ENCODE measurements at places on chromosomes 12 and 14. TPM values are rescaled to one million over a fixed set of nuclear protein-coding genes. Genes with fewer than 3 reads are reported as not detected.

DNA sequence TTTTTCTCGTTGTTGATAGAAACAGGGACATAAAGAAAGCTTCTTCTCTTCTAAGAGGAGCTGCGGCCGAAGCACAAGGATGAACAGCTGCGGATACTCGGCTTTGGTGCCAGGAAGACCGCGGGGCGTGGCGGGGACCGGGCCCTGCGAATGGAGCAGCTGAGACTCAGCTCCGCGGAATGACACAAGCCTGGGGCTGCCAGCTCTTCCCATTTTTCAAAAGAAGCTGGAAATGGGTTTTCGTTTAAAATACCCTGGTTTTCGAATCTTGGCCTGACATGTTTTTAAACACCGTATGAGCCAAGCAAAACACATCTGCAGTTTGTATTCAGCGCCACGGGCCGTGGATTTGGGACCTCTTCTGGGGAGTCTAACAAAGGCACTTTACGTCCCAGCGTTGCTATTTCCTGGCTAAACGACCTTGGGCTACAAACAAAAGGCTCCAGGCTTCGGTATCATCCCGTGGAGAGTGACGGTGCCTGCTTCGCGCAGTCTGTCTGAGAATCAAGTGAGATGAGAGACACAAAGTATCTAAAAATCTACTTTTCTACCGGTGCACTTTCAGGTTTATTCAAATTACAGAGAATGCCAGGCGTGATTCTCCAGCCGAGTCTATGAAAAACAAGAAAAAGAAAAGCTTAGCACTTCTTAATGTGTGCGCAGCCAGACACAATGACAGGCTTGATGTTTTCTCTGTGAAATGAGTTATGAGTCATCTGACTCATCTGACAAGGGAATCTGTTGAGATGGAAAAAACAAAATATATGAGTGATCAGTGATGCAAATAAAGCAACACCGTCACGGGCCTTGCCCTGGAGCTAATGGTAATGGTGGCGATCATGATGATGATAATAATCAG lies 114.0 kb upstream of the TMEM132D start:
- no peaks in the 10 kb centered on the region for H3K36me3 ChIP-seq
- no peak for DNase-seq
- no peak overlapping the region for H3K4me3 ChIP-seq
- no peak overlapping the region for H3K27ac ChIP-seq

GRCh38 chr12:124527861-124528561 lies 39.4 kb downstream of the NCOR2 start:
- H3K27ac ChIP-seq = no peak overlapping the region
- H3K4me1 ChIP-seq = peaks cover 16% of the 10 kb centered on the region
- DNase-seq = no peak
- H3K36me3 ChIP-seq = no peaks in the 10 kb centered on the region
- no peaks in the 10 kb centered on the region for H3K27me3 ChIP-seq

GRCh38 chr12:21776175-21776574 lies 1.7 kb upstream of the KCNJ8 start:
- no peak for DNase-seq
- H3K4me1 ChIP-seq = peaks cover 6% of the 10 kb centered on the region
- H3K36me3 ChIP-seq = no peaks in the 10 kb centered on the region
- no peak overlapping the region for H3K27ac ChIP-seq

GRCh38 chr14:23653051-23653450 lies 16.9 kb downstream of the DHRS2 start:
- H3K4me3 ChIP-seq = no peak overlapping the region
- peaks cover 6% of the 10 kb centered on the region for H3K36me3 ChIP-seq
- DNase-seq = no peak
- H3K27ac ChIP-seq = no peak overlapping the region
- no peaks in the 10 kb centered on the region for H3K27me3 ChIP-seq

- peaks cover 50% of the 10 kb centered on the region for H3K4me1 ChIP-seq
- H3K36me3 ChIP-seq = peaks cover 32% of the 10 kb centered on the region
- DNase-seq = no peak
- H3K27ac ChIP-seq = peak overlapping the region; percentile 100
- H3K4me3 ChIP-seq = peak overlapping the region; percentile 88
- no peaks in the 10 kb centered on the region for H3K27me3 ChIP-seq
Observed at GRCh38 chr12:57518920-57519795, 1.2 kb downstream of the DDIT3 start.

- no peak for DNase-seq
- H3K27ac ChIP-seq = no peak overlapping the region
- peaks cover 33% of the 10 kb centered on the region for H3K4me1 ChIP-seq
- H3K27me3 ChIP-seq = no peaks in the 10 kb centered on the region
Observed at GRCh38 chr12:43763769-43764168, 5.0 kb downstream of the IRAK4 start.

- H3K4me3 ChIP-seq = peak overlapping the region; percentile 23
- H3K27ac ChIP-seq = peak overlapping the region; percentile 93
- H3K36me3 ChIP-seq = peaks cover 7% of the 10 kb centered on the region
- no peak for DNase-seq
- H3K27me3 ChIP-seq = no peaks in the 10 kb centered on the region
- H3K4me1 ChIP-seq = peaks cover 45% of the 10 kb centered on the region
Observed at GRCh38 chr14:50047274-50047676, 69.1 kb downstream of the VCPKMT start.

GRCh38 chr12:1494856-1495255 lies 99.5 kb downstream of the FBXL14 start:
- H3K36me3 ChIP-seq = no peaks in the 10 kb centered on the region
- DNase-seq = no peak
- no peak overlapping the region for H3K27ac ChIP-seq
- H3K4me1 ChIP-seq = no peaks in the 10 kb centered on the region
- no peak overlapping the region for H3K4me3 ChIP-seq
- H3K27me3 ChIP-seq = no peaks in the 10 kb centered on the region

DNA sequence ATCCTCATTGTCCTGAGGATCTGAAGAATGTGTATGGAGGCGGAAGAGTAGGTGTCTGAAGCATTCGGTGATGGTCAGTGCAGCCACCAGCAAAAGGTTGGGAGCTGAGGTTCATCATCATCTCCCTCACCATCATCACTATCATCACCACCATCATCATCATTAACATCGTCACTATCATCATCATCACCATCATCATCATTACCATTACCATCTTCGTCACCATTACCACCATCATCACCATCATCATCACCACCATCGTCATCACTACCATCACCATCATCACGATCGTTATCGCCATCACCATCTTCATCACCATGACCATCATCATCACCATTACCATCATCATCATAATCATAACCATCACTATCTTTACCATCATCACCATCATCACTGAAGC lies 90.8 kb upstream of the TMEM132D start:
- no peaks in the 10 kb centered on the region for H3K36me3 ChIP-seq
- DNase-seq = no peak

- H3K4me3 ChIP-seq = no peak overlapping the region
- H3K27me3 ChIP-seq = peaks cover 9% of the 10 kb centered on the region
- DNase-seq = no peak
- no peaks in the 10 kb centered on the region for H3K4me1 ChIP-seq
- no peak overlapping the region for H3K27ac ChIP-seq
Observed at GRCh38 chr12:98817742-98818141, 172.7 kb downstream of the APAF1 start.

- peaks cover 15% of the 10 kb centered on the region for H3K36me3 ChIP-seq
- no peaks in the 10 kb centered on the region for H3K27me3 ChIP-seq
- H3K27ac ChIP-seq = no peak overlapping the region
- no peak for DNase-seq
Observed at GRCh38 chr14:68637106-68638021, 155.5 kb downstream of the ZFP36L1 start.

DNA sequence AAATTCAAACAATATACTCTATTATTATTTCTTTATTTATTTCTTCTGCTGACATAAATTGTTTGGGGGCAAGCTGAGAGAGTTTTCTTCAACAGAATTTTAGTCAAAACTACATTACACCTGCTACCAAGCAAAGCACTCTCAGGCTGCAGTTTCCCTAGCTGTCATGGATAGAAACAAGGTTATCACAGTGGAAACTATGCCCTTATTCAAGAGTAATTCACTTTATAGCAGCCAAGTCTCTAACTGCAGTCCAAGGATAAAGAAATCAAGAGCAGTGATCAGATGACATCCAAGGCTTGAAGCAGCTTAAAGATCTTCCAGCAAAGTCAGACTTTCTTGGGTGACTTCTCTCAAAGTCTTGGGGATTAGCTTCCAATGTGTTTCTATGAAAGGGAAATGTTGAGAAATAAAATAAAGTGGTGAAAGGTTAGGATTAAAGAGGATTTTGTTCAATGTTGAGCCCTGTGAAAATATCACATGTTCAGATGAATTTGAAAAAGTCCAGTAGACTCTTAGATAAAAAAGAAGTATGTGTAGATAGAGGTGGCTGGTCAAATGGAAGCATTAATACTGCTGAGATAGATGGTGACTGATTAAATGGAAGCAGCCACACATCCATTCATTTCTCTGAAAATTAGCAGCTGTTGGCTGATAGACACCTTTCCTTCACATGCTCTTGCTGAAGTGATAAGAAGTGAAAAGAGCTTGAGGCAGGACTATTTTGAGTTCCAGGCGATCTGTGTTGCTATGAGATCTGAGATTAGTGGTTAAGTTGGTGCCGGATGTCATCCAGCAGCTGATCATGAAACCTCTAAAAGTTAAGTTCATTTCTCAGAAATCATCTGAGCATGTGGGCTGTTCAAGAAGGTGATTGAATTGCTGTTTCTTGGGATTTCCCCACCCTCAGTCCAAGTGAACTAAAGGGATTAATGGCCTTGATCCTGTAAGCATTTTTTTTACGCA lies 257.8 kb upstream of the BTG1 start:
- H3K4me3 ChIP-seq = peak overlapping the region; percentile 91
- no peaks in the 10 kb centered on the region for H3K27me3 ChIP-seq
- H3K4me1 ChIP-seq = peaks cover 76% of the 10 kb centered on the region
- DNase-seq = peak; percentile 79

DNA sequence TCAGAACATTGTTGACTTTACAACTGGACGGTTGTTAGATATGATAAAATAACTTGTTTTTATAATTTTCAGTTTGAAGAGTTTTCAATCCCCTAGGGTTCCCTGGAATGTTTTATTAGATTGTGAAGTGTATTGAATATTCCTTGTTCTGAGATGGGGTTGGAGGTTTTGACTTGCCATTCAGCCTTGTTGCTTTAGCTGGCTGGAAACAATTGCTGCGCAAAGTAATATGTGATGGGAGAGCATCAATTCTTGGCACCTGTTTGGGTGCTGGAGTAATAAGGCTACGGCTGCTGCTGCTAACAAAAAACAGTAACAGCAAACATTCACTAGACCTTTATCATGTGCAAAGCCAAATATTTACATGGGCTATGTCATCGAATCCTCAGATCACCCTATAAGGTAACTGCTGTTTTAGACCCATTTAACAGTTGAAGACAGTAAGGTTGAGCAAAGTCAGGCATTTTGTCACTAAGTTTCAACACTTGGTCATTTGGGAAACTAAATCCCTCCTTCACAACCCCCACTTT lies 241.0 kb upstream of the TBX3 start:
- H3K27me3 ChIP-seq = no peaks in the 10 kb centered on the region
- H3K27ac ChIP-seq = no peak overlapping the region
- no peak overlapping the region for H3K4me3 ChIP-seq
- no peak for DNase-seq
- H3K4me1 ChIP-seq = no peaks in the 10 kb centered on the region

GRCh38 chr12:21756699-21757098 lies 17.8 kb downstream of the KCNJ8 start:
- H3K27ac ChIP-seq = no peak overlapping the region
- H3K36me3 ChIP-seq = no peaks in the 10 kb centered on the region
- no peak overlapping the region for H3K4me3 ChIP-seq
- H3K27me3 ChIP-seq = no peaks in the 10 kb centered on the region

- H3K4me3 ChIP-seq = no peak overlapping the region
- no peak for DNase-seq
- no peak overlapping the region for H3K27ac ChIP-seq
- H3K27me3 ChIP-seq = peaks cover 10% of the 10 kb centered on the region
Observed at GRCh38 chr12:108441549-108441948, 73.5 kb upstream of the FICD start.

GRCh38 chr14:100644383-100644782 lies 57.2 kb upstream of the BEGAIN start:
- H3K27me3 ChIP-seq = peaks cover 49% of the 10 kb centered on the region
- H3K4me3 ChIP-seq = no peak overlapping the region
- no peak for DNase-seq
- H3K4me1 ChIP-seq = peaks cover 57% of the 10 kb centered on the region
- no peak overlapping the region for H3K27ac ChIP-seq

DNA sequence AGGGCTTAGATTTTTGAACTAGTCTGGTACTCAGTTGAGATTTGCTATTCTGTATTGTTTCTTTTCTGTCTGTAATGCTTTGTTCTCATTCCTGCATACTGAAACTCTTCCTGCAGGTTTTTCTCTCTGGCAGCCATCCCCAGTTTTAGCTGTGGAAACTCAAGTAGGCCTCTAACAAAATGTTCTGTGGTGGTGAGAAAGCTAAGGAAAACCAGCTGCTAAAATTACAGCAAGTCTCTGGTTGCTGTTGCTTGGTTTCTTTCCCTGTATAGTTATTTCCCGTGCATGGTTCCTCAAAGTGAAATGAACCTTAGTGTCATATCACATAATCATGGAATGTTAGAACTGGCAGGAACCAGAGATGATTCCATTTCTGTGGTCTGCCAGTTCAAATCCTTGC lies 442.5 kb downstream of the NRXN3 start:
- no peak for DNase-seq
- H3K4me1 ChIP-seq = no peaks in the 10 kb centered on the region
- no peaks in the 10 kb centered on the region for H3K36me3 ChIP-seq

DNA sequence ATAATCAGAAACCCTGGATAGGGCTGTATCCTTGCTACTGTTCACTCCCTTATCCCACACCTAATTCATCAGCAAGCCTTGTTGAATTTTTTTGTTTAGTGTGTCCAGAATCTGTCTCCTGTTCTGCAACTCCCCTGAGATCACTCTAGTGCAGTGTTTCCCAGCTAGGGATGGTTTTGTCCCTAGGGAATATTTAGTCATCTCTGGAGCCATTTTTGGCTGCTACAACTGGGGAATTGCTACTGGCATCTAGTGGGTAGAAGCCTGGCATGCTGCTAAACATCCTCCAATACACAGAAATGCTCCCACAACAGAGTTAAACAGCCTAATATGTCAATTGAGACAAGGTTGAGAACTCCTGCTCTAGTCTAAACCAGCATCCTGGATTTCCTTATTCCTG lies 248.0 kb downstream of the NPAS3 start:
- no peaks in the 10 kb centered on the region for H3K27me3 ChIP-seq
- no peak overlapping the region for H3K27ac ChIP-seq
- no peak overlapping the region for H3K4me3 ChIP-seq
- no peaks in the 10 kb centered on the region for H3K36me3 ChIP-seq

GRCh38 chr12:88775742-88776151 lies 195.5 kb upstream of the KITLG start:
- H3K4me3 ChIP-seq = no peak overlapping the region
- DNase-seq = no peak
- no peaks in the 10 kb centered on the region for H3K36me3 ChIP-seq
- no peak overlapping the region for H3K27ac ChIP-seq
- no peaks in the 10 kb centered on the region for H3K27me3 ChIP-seq
- H3K4me1 ChIP-seq = no peaks in the 10 kb centered on the region

GRCh38 chr12:50571786-50572185 lies 67.0 kb downstream of the DIP2B start:
- no peak overlapping the region for H3K4me3 ChIP-seq
- no peak for DNase-seq
- H3K4me1 ChIP-seq = peaks cover 19% of the 10 kb centered on the region
- H3K36me3 ChIP-seq = no peaks in the 10 kb centered on the region
- H3K27ac ChIP-seq = no peak overlapping the region

Gene PLBD1
- total RNA-seq = not detected

Gene MANSC1
- 1.1 TPM for total RNA-seq

Gene SLC6A15
- total RNA-seq = not detected

Gene MANSC4
- not detected for total RNA-seq

Gene P2RX7
- 20.2 TPM for total RNA-seq

Gene TAS2R10
- total RNA-seq = 1.0 TPM

Gene RIPK3
- 15.5 TPM for total RNA-seq

Gene KLRC3
- total RNA-seq = 9.6 TPM

Gene AQP6
- total RNA-seq = not detected

Gene CLEC7A
- total RNA-seq = not detected

Measured in natural killer cell treated with Interleukin-12 subunit alpha and Interleukin-12 subunit beta and Interleukin-15 and Interleukin-18, amount 100 ng/mL, for 72 hours (primary cell).